Colonic mucosa (tissue), 4 donors: ENCODE measurements at places on chromosomes 7 and 10. TPM values are rescaled to one million over a fixed set of nuclear protein-coding genes. Genes with fewer than 3 reads are reported as not detected.

Gene SHH
- 8.1 TPM for total RNA-seq

Gene MMP21
- not detected for total RNA-seq

Gene UTF1
- not detected for total RNA-seq

Gene H2BK1
- total RNA-seq, result not detected

- no peak for DNase-seq
- peaks cover 33% of the 10 kb centered on the region for H3K27me3 ChIP-seq
- peaks cover 12% of the 10 kb centered on the region for H3K4me1 ChIP-seq
Measured at GRCh38 chr10:70441895-70442309, 421 bp upstream of the NODAL start.

GRCh38 chr10:35961501-35961900, 319.4 kb upstream of the FZD8 start:
- no peak for DNase-seq
- no peak overlapping the region for H3K4me3 ChIP-seq
- no peak overlapping the region for H3K27ac ChIP-seq
- H3K36me3 ChIP-seq, result no peaks in the 10 kb centered on the region

DNA sequence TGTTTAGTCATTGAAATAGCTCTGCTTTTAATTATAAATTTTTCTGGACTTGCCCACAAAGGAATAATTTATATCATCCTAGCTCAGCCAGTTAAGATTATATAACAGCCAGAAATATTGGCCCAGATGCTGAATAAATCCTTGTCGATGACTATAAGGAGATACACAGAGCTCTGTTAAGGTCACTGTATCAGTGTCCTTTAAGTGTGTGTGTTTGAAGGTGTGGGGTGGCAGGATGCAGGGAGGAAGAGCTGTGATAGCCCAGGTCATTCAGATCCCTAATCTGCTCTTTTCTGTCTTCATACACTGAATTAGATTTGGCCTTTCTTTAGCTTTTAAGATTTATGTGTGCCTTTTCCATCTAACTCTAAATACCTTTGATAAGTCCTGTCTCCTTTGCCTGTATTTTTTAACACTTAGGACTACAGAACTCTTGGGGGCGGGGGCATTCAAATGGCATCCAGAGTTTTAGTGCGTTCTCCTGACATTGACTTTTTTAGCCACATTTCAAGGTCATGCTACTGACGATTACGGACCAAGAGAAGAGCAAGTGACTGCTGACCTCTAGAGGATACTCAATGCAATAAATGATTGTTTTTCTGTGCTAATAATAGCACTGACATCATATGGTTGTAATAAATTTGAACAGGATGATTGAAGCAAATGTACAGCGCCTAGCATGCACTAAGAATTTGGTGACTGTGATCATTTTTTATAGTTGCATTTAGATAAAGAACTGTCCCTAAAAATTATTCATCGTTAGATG, 172.3 kb downstream of the CACNB2 start:
- H3K27me3 ChIP-seq, result no peaks in the 10 kb centered on the region
- no peak overlapping the region for H3K4me3 ChIP-seq
- no peak for DNase-seq
- H3K27ac ChIP-seq, result no peak overlapping the region

DNA sequence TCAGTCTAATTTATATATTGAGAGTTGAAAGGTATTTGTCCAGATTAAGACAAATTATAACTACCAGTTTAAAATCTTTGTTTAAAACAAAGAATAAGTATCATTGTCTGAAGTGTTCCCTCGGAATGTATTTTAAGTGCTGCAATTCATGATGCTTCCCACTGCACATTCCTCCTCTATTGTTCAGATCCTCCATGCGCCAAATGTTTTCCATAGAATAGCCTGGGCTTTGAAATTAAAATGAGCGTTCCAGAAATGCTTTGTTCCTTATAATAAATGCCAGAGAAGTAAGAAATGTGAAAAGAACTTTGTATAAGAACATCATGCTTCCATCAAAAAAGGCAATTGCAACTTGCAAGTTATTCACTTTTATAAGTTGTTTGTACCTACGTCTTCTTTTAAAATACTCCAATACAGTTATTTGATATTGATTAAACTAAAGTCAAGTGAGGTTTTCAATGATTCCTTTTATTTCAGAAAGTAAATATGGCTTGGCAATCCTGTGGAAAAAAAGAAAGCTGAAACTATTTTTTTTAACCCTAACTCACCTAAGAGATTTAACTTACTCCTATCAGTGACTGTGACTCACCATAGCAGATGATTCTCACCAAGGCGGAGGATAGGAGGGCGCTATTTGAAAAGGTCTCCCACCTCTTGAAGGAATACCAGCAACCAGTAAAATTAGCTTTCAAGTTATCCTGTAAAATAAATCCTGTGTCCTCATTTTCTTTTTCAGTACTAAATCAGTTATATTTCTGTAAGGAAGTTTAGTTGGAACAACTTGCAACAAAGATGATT, 85.8 kb downstream of the CTNNA3 start:
- H3K27ac ChIP-seq, result no peak overlapping the region
- H3K4me3 ChIP-seq, result no peak overlapping the region
- H3K4me1 ChIP-seq, result no peaks in the 10 kb centered on the region
- no peaks in the 10 kb centered on the region for H3K27me3 ChIP-seq

Gene PURB
- 18.8 TPM for total RNA-seq

- no peak overlapping the region for H3K27ac ChIP-seq
- H3K36me3 ChIP-seq, result no peaks in the 10 kb centered on the region
- H3K4me1 ChIP-seq, result no peaks in the 10 kb centered on the region
- no peak for DNase-seq
- no peaks in the 10 kb centered on the region for H3K27me3 ChIP-seq
Measured at GRCh38 chr7:70439651-70440050, 692.3 kb upstream of the GALNT17 start.

GRCh38 chr10:1320739-1321320, 264.6 kb downstream of the WDR37 start:
- no peaks in the 10 kb centered on the region for H3K36me3 ChIP-seq
- no peak overlapping the region for H3K4me3 ChIP-seq
- no peaks in the 10 kb centered on the region for H3K4me1 ChIP-seq
- H3K27me3 ChIP-seq, result no peaks in the 10 kb centered on the region

- H3K4me3 ChIP-seq, result no peak overlapping the region
- H3K27ac ChIP-seq, result no peak overlapping the region
- H3K4me1 ChIP-seq, result no peaks in the 10 kb centered on the region
- no peaks in the 10 kb centered on the region for H3K36me3 ChIP-seq
- no peak for DNase-seq
Measured at GRCh38 chr10:64148607-64149006, 627.4 kb downstream of the REEP3 start.

- no peak overlapping the region for H3K4me3 ChIP-seq
- H3K4me1 ChIP-seq, result peaks cover 11% of the 10 kb centered on the region
- no peaks in the 10 kb centered on the region for H3K36me3 ChIP-seq
- H3K27me3 ChIP-seq, result peaks cover 24% of the 10 kb centered on the region
Measured at GRCh38 chr7:128913870-128914565, 3.5 kb upstream of the KCP start.

Gene C10orf90
- total RNA-seq, result not detected

GRCh38 chr10:31126593-31126992, 94.9 kb upstream of the ZNF438 start:
- no peak overlapping the region for H3K27ac ChIP-seq
- H3K27me3 ChIP-seq, result no peaks in the 10 kb centered on the region
- no peak overlapping the region for H3K4me3 ChIP-seq
- no peak for DNase-seq
- H3K36me3 ChIP-seq, result no peaks in the 10 kb centered on the region

Gene NODAL
- total RNA-seq, result 0.17 TPM

DNA sequence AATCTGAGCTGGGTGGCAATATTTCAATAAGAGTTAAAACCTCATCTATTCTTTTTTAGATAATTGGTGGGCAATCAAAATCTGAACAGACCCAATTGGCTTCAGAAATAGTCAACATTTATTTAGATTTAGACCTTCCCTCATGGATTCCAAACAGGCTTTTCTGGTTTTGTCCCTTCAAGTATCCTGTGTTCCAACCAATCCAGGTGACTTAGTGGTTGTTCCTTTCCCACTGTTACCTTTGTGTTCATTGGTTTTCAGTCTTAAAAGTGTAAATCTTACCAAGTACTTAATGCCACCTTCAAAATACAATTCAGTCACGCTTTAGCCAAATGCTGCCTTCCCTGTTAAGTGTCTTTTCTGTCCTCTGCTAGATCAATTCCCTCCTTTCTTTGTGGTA, 85.9 kb downstream of the AHR start:
- H3K27me3 ChIP-seq, result no peaks in the 10 kb centered on the region
- DNase-seq, result no peak
- no peaks in the 10 kb centered on the region for H3K4me1 ChIP-seq

Gene GSDME
- total RNA-seq, result 1.0 TPM

- H3K4me3 ChIP-seq, result no peak overlapping the region
- H3K27me3 ChIP-seq, result no peaks in the 10 kb centered on the region
- H3K36me3 ChIP-seq, result peaks cover 13% of the 10 kb centered on the region
- H3K27ac ChIP-seq, result no peak overlapping the region
Measured at GRCh38 chr10:97744405-97745035, 7.6 kb downstream of the ZFYVE27 start.

Gene CALY
- total RNA-seq, result 1.6 TPM

Gene CYP26A1
- total RNA-seq, result not detected

- no peak overlapping the region for H3K27ac ChIP-seq
- H3K4me1 ChIP-seq, result no peaks in the 10 kb centered on the region
- H3K27me3 ChIP-seq, result no peaks in the 10 kb centered on the region
Measured at GRCh38 chr7:32258265-32258664, 188.1 kb upstream of the PDE1C start.

GRCh38 chr10:43430926-43431663, 5.8 kb upstream of the ZNF487 start:
- no peak overlapping the region for H3K4me3 ChIP-seq
- no peaks in the 10 kb centered on the region for H3K36me3 ChIP-seq
- no peaks in the 10 kb centered on the region for H3K4me1 ChIP-seq

Gene CALHM1
- total RNA-seq, result not detected

- no peak overlapping the region for H3K27ac ChIP-seq
- H3K27me3 ChIP-seq, result no peaks in the 10 kb centered on the region
- no peak for DNase-seq
- no peaks in the 10 kb centered on the region for H3K4me1 ChIP-seq
- no peaks in the 10 kb centered on the region for H3K36me3 ChIP-seq
- no peak overlapping the region for H3K4me3 ChIP-seq
Measured at GRCh38 chr10:86057708-86058107, 308.9 kb downstream of the GRID1 start.

DNA sequence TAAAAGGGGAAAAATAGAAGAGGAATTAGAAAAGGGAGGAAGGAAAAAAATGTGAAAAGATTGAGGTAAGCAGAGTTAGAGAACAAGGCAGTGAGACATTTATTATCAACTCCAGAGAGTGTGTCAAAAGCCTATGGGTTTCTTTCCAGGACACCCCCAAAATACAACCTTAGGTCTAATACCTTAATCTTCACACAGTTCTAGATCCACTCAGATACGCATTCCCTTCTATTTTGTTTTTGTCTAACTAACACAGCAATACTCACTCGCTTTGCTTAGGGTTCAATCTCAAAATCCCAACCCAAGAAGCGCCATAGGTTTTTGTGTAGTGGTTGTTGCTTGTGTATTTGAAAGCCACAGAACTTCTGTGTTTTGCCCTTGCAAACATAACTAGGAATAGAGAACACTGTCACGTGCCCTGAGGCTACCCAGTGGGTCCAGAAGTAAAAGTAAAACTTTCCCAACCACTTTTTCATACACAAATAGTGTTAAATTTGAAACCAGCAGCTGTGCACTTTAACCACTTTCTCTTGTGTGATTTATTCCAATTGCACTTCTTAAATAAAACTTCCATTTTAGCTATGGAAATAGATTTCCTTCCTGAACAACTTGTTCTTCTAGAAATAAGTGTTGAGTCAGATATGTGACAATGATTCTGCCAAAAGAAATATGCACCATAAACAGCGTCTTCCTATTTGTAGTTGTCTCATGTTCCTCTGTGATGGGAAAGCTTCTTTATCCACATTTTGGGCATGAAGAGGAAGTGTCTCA, 414.7 kb upstream of the GHITM start:
- no peaks in the 10 kb centered on the region for H3K36me3 ChIP-seq
- H3K27ac ChIP-seq, result no peak overlapping the region
- no peak for DNase-seq
